ENCODE measurements at places on chromosomes 6 and 20.
A peak's percentile ranks its signal among the peaks of the same experiment; 100 is the strongest.

DNA sequence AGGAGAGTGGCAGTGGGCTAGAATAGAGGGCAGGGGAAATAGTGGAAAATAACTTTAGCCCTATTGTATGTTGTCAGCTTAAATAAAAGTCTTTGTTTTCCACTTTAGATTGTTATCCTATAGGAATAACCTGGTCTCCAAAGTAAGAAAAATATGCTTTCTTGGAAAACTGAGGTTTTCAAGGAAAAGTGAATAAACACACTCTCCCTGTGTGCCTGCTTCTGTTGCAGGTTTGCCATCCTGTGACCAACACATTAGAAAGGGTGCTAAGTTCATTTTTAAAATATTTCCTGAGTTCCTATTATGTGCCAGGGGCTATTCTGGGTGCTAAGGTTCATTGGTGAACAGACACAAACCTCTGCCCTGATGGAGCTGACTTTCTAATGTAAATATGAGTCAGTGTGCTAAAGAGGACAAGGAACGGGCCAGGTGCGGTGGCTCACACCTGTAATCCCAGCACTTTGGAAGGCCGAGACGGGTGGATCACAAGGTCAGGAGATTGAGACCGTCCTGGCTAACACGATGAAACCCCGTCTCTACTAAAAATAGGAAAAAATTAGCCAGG lies 23.5 kb downstream of the BICRAL start:
- no peak for DNase-seq

DNA sequence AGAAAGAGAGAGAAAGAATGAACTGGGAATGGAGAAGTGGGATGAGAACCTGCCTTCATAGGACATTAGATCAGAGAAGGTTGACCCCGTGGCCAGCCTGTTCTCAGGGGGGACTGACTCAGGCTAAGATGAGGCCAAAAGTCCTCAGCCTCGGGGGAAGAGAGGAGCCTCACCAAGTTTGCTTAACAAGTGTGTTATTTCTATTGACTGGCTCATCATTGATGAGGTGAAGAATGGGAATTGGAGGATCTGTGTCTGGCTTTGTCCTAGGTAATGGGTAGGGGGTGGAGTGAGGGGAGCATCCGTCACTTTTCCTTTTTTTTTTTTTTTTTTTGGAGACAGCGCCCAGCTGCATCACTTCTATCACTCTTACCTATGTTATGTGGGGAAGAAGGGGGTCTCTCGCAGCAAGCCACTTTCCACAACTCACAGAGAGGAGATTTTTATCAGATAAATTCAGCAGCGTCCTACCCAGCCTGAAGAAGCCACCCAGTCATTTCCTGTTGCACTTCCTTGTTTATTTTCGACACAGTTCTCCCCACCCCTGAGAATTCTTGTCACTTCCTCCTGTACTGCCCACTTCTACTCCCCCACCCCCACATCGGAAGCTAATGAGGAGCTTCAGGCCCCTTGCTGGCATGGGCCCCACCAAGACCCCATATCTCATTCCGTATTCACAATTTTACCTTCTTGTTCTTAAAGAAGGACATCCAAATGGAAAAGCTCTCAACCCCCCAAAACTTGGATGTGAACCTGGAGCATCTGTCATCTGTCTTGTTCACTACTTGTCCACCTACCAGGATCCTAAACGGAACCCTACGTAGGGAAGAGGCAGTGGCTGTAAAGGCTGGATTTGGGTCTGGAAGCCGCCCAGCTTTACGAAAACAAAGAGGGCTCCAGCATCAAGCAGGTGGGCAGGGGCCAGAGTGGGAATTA lies 2.8 kb upstream of the RNASET2 start:
- DNase-seq = peak; percentile 39

- no peak for DNase-seq
Observed at GRCh38 chr6:166076625-166077024, 91.0 kb downstream of the TBXT start.

DNA sequence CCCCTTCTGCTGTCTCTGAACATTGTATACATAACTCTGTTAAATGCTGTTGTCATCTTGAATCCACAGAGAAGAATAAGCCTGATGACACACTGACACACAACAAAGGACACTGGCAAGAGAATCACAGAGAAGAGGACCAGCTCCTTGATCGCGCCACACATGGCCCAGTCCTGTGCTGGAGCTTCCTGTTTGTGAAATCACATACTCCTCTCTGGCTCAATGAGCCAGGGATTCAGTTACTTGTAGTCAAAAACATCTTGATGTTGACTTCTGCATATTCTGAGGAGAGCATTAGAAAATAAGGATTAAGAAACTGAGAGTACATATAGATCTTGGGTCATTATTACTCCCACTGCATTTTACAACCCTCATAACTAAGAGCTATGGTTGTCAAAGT lies 100.1 kb downstream of the EPB41L2 start:
- no peak for DNase-seq

DNA sequence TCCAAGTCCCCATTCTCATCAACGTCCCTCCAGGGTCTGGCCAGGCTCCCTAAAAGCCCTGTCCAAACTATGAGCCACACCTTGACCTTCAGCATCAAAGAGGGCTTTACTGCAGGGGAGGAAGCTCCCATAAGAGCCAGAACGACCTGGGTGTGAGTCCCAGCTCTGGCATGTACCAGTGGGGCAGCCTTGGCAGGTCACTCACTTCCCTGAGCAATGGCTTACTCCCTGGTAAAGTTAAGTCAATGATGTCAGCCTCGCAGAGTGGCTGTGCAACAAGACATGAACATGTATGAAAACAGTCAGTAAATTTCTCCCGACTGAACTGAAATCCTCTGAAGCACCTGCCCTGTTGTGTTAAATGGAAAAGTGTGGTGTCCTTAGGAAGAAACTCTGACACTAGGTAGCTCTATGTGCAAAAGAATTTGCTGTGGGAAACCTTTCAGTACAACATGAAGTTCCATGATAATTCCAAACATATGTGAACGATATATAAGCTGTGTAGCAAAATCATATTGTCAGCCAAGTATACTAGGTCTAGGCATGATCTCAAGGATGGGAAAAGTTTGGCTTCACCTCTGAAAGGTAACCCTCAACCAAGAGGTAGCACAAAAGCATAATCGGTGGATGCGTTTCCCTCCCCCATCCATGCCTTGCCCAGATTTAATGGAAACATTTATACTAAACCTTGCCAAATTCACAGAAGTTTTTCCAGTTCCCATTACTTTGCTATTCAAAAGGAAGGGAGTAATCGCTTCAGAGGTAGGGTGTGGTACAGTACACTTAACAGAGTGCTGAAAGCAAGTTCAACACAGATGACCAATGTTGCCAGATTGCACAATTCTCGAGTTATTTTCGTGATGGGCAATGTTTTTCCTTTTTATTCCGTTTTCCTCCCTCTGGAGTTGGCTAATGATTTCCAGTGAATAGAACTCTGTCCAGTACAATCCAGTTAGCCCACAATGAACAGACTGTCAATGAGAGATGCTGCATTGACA lies 49.0 kb upstream of the RANBP9 start:
- no peak for DNase-seq

DNA sequence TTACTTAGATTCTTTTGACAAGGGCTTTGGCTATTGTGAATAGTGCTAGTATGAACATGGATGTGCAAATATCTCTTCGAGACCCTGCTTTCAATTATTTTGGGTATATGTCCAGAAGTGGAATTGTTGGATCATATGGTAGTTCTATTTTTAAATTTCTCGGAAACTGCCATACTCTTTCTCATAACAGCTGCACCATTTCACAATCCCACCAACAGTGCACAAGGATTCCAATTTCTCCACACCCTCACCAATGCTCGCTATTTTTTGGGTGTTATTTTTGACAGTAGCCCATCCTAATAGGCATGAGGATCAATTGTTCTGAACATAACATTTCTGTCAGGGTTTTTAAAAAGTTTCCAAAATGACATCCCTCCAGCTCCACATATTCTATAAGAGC lies 69.2 kb upstream of the ESR1 start:
- no peak for DNase-seq

DNA sequence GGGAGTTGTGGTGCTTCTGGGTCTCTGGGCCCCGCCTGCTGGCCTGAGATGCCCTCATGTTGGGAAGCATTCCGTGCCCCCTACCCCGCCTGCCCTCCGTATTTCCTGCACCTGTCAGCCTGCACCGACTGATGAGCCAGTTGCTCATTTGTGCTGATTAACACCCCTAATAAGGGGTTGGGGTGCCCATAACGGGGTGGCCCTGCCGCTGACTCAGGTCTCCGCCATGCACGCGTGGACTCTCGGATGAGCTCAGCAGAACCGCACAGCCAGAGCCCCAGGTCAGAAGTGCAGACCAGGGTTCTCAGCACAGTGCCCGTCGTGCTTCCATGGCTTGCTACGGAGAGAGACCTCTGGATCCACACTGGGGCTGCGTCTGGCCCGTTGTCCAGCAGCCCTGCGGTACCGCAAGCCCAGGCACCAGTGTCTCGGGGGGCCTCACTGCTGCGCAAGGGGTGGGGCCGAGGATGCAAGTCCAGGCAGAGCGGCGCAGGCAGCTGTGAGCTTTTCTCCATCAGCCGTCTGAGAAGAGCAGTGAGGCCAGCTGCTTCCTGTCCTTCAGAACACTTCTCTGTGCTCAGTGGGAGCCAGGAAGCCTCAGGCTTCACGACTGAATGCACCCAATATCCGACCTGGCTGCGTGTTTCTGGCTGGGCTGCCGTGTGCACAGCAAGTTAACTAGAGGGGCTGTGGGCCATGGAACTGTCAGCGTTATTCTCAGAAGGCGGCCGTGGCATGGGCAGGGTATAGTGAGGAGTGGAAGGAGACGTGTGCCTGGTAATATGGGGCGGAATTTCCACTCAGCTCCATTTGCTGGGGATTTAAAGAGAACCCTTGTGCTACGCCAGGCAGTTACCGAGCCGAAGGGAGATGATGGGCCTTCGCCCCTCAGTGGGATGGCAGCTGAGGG lies 18.6 kb downstream of the MTG2 start:
- no peak for DNase-seq

DNA sequence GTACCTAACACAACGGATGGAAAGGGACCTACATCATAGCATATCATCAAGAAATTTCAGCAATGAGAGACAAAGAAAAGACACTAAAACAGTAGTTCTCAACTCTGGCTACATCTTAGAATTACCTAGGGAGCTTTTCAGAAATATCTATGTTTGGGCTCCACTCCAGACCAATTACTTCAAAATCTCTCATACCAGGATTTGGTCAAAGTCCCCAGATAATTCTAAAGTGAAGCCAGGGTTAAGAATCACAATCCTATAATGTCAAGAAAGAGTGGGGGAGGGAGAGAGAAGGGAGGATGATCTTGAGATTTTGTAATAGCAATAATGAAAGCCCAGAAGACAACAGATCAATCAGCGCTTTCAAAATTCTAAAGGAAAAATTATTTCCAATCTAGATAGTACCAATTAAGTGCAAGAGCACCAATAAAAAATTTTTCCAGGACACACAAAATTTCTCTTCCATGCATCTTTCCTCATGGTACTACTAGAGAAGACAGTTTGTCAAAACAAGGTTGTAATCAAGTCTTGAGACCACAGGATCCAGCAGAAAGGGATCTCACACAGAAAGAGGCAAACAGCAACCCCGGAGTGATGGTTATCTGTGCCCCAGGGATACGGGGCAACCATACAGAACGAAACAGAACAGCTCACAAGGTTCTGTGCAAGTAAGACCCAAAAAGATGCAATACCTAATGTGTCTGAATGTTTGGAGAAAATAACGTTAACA lies 152.9 kb upstream of the DST start:
- DNase-seq = no peak

DNA sequence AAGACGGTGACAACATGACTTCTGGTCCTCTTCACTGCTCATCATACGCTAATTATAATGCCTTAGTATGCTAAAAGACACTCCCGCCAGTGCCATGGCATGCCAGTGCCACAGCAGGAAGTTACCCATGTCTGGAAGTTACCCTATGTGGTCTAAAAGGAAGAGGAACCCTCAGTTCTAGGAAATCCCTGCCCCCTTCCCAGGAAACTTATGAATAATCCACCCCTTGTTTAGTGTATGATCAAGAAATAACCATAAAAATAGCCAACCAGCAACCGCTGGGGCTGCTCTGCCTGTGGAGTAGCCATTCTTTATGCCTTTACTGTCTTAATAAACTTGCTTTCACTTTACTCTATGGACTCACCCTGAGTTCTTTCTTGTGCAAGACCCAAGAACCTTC lies 15.8 kb upstream of the SERPINB9 start:
- no peak for DNase-seq

DNA sequence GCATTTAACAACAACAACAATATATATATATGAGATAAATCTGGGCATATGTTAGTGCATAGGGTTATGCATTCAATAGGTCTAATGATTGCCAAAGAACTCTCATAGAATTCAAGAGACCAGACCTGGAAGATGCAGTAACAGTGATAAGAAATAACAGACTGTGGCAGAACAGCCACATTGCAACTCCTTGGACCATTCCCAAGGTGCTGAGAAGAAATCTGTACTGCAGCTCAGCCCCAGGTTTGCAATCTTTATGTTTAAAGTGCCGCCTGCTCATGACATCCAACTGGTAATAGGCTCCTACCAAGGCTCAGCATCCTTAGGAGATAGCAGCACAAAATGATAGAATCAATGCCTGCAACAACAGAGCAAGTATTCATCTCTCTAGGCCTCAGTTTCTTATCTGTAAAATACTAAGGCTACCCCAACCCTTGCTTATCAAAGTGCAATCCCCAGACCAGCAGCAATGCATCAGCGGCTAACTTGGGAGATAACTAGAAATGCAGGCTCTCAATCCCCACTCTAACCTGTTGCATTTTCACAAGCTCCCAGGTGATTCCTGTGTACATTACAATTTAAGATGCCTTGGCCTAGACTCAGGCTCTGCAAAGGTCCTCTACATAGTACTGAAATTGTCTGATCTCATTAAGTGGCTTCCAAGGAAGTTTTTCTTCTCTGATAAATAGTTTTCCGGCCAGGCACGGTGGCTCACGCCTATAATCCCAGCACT lies 30.6 kb upstream of the PIM1 start:
- DNase-seq = no peak

DNA sequence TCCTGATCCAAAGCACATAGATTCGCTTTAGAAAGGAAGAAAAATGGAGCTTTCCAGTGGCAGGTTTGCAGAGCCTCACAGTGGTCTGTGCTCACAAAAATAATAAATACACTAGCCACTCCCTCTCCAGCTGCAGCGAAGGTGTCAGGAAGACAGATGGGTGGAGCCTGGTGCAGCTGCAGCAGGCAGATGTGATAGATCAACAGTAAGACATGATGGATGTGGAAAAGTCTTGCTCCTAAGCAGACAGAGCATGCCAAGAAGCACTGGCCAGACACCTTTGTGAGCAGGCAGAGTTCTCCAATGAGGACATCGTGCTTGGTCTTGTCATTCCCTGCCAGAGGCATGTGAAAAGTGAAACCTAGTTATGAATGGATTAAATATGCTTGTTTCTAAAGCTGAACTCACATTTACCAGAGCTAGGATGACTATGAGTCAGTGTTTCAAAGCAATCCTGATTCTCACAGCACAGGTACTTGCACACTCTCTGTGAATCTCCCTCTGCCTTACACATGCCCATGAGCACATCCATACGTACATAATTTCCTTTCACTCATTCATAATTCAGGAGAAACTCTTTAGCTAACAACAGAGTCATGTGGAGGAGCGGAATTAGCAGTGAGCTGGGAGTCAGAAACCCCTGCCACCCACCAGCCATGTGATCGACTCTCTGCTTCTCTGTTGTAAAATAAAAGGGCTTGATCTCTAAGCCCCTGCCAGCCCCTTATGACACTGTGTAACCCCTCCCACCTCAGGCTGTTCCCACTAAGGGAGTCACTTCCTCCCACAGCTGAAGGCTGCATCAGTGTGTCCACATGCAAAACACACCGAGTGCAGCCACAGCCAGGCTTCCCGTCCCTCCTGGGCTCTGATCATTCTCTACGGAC lies 111.2 kb downstream of the SCML4 start:
- peak; percentile 38 for DNase-seq
